Activated effector memory CD4-positive, alpha-beta T cell treated with Interleukin-2 at 50 U/mL for 16 hours (primary cell): ENCODE measurements at places on chromosomes 16 and 17.

- DNase-seq = no peak
These were observed 77.1 kb downstream of the MMD start for GRCh38 chr17:55344514-55344997.

- no peak for DNase-seq
These were observed 248.9 kb upstream of the TNRC6C start for GRCh38 chr17:77709594-77709993.

GRCh38 chr16:57051696-57052228 lies 40.6 kb upstream of the CPNE2 start:
- DNase-seq = no peak

- no peak for DNase-seq
These were observed 2.5 kb downstream of the LGALS9 start for GRCh38 chr17:27633312-27634025.
